ENCODE measurements at places on chromosomes 2 and 18.

DNA sequence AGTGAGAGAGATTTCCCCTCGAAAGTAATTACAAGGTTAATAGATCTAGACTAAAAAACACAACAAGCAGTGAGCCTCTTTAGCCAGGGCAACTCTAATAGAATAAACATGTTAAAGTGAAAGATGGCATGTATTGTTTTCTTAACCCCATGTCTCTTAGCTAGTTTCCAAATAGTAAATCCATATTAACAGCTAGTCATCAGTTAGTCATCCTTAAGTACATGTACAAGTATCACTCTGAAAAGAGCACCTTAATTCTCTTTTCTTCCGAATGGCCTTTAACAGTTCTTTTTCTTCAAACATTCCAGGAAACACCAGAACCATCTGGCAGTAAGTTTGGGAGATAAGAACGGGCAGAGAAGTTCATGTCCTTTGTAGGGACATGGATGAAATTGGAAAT, 1480.0 kb downstream of the LRP1B start:
- DNase-seq: no peak

DNA sequence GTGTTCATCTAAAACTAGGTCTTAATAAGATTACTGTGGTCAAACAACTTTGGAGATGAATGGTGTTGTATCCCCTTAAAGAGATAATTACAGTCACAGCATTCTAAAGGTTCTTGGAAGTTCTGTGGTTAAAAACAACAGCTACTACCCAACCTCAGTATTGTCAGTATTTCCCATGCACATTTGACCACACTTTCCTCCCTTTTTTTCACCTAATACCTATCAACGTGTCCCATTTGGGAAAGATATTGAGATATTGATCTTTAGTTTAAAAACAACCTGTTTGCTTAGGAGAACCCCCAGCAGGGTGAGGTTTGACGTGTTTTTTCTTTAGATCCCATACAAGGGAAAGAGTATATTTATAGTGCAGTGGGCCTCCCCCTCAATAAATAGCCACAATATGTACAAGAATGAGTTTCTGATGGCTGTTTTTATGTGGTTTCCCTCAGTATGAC, 65.6 kb downstream of the WDR7 start:
- DNase-seq: no peak

DNA sequence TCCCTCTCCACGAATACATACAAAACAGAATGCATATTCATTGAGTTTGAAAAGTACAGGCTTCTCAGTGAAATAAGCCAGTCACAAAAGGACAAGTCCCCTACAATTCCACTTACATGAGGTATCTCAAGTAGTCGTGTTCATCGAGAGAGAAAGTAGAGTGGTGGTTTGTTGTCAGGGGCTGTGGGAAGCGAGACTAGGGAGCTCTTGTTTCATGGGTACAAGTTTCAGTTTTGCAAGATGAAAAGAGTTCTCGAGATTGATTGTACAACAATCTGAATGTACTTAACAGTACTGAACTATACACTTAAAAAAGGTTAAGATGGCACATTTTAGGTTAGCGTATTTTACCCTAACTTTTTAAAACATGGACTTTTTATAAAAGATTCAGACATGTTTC, 71.5 kb upstream of the TTC39C start:
- DNase-seq: no peak

DNA sequence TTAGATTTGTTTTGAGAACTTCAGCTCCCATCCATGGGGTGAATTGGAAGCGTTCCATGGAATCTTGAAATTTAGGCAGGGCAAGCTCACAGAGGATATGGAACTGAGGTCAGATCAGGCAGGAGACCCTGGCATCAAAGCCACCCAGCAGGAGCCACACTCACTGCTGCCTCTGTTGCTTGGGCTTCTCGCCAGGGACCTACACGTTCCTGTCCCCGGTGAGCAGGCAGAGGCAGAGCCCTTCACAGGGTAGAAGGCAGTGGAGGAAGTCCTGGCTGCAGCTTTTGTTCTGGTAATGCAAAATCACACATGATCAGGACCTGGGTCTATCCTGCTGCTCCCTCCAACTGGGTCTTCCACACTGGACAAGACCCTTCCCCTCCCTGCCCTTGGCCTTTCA, 42.1 kb downstream of the CAPN13 start:
- no peak for DNase-seq

- no peak for DNase-seq
Observed at GRCh38 chr2:168948621-168949212, 47.6 kb downstream of the G6PC2 start.

GRCh38 chr18:10139783-10140410, 226.1 kb downstream of the VAPA start:
- DNase-seq: no peak

DNA sequence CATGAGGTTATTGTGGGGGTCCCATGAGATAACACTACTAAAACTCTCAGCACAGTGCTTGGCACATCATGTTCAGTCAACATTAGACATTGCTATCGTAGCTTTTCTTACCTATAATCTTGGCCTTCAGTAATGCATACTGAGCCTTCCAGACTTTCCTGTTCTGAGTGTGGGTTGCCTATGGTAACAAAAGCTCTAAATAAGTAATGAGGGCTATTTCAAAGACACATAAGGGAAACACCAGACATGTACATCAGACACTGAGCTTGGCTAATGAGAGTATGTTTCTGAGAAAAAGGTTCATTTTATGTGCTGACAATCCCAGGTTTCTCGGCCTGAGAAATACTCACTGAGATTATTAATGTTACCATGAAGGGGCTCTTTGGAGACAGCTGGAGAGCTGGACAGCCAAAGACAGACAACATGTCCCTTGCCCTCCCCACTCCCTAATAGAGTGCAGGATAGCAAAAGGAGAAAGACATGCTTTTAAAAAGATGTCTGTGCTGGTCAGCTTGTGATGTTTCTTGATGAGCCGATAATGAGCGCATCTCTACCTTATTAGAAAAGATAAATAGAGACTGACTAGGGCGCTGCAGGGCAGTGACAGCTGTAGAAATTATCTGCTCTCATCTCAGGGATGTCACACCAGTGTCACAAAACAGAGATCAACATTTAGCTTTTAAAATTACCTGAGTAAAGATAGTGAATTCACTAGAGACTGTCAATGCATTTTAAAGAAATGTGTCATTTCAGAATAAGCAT, 25.4 kb downstream of the POLE4 start:
- DNase-seq: no peak

DNA sequence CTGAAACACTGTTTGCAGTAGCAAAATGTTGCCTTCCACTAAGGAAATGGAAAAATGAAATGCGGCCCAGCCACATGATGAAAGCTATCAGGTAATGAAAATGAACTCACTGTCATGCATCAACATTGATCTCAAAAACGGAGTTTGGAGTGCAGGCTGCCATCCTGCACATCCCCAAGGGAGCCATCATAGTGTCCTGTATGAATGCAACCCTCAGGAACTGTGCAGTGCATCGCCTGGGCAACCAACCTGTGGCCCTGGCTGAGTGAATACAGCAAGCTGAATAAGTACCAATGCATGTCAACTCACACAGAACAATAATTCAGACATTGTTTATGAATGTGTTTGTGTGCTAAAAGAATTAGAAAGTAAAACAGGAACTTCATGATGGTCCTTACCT, 23.1 kb upstream of the TXNDC2 start:
- no peak for DNase-seq

DNA sequence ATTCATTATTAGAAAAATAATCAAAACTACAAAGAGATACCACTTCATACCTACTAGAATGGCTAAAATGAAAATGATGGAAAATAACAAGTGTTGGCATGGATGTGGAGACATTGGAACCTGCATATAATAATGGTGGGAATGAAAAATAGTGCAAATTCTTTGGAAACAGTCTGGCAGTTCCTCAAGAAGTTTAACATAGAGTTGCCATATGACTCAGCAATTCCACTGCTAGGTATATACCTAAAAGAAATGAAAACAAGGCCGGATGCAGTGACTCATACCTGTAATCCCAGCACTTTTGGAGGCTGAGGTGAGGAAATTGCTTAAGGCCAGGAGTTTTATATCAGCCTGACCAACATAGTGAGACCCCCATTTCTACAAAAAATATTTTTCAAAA, 41.6 kb upstream of the ACYP2 start:
- no peak for DNase-seq

DNA sequence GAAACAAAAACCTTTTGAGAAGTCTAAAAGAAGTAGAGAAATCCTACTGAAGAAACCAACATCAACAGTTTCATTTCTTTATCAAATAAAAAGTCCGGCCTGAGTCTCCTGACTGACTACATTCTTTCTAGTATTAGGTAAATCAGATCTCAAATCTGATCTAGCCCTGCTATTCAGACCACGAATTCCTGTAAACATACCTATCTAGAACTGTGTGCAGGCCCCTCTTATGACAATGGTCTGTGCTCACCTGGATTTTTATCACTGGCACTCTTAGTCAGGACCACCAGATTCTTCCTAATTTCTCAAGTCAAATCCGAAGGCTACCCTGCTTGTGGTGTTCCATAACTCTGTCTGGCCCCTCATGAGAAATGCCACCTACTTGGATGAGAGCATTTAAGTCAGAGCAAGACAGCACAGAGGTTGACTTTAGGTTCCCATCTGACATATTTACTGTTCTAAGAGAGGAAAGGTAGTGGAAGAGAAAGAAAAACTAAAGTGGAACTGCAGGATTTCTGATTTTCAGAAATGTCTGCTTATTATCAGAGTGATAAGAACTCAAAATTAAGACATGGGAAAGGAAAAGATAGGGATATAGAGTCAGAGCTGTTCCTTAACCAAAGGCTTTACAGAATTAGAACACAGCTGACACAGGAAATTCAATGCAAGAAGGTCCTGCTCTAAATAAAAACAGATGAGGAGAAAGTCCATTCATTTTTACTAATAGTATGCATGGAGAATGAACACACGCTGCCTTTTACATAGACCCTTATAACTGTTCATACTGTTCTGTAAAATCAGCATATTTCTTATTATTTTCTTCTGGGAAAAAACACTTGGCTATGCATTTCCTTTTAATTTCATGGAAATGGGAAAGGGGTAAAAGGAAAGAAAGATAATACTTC, 56.5 kb downstream of the SLC8A1 start:
- DNase-seq: no peak

- DNase-seq: no peak
Observed at GRCh38 chr2:233820774-233821105, 33.6 kb downstream of the HJURP start.

DNA sequence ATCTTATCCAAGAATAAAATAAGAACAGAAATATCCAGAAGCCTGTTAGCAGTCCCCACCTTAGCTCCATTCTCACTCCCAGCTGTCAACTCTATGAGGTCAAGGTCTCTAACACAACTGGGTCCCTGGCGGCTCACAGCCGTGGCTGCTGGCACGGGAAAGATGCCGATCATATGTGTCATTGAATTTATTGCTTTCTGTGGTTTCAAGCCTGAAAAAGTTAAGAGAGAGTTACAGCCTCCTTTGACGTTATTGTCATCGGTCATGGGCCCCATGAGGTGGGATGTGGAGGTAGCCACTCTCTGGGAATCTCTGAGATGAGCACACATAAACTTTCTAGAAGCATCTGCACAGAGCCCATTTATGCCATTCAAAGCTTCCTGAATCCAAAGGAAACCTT, 28.7 kb upstream of the CABLES1 start:
- DNase-seq: no peak

DNA sequence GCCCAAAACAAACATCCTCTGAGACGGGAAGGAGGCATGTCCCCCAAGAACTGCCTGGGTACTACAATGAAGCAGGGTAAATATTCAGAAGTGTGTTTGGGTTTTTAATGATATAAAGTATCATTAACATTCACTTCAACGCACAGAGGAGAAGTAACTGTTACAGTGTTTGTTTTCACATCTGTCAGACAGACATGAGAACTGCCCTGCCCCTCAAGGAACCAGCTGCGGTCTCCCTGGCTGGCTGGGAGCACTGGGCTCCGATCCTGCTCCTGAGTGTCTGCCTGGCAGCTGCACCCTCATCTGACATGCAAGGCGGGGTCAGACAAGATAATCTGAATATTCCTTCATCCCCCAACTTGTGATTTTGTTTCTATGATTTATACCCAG, 75.6 kb downstream of the MBP start:
- no peak for DNase-seq

GRCh38 chr2:227826563-227826962, 12.9 kb downstream of the CCL20 start:
- DNase-seq: no peak

GRCh38 chr2:135557530-135557929, 26.2 kb downstream of the R3HDM1 start:
- DNase-seq: no peak

DNA sequence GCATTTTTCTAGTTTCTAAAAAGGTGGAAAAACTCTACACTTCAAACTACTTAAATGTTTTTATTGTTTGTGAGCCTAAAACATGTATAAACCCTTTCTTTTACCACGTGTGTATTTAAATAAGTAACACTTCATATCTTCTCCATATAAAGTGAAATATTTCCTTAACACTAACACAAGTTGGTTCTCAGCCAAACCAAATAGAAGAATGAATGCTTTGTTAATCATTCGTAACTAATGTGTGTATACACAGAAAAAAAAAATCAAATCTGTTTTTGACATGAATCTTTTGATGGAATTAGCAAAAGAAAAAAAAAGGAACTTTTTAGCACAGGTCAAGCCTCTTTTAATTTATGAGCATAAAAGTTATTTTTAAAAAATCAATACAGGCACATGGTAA, 89.3 kb downstream of the EHBP1 start:
- DNase-seq: no peak

DNA sequence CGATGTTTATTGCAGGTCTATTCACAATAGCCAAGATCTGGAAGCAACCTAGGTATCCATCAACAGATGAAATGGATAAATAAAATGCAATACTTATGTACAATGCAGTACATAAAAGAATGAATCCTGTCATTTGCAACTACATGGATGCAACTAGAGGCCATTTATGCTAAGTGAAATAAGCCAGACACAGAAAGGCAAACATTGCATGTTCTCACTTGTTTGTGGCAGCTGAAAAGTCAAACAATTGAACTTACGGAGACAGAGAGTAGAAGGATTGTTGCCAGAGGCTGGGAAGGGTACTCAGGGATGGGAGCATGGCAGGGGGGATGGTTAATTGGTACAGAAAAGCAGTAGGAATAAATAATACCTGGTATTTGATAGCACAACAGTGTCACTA, 563.9 kb downstream of the TMX3 start:
- no peak for DNase-seq

DNA sequence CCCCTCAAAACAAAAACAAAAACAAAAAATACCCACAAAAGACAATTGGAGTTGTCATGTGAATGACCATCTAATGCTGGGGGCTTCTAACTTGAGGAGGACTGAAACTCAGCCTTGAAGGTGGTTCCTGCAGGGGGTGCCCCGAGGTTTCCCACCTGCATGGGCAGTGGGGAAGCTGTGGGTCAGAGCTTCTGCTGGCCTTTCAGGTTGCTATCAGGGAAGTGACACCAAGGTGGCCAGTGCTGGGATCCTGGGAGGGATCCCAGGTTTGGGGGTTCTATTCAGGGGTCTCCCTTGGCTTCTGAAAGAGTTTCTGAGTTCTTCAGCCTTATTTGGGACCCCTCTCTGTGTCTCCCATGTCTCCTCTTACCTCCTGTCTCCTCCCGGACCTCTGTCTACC, 62.8 kb downstream of the LDLRAD4 start:
- no peak for DNase-seq

- no peak for DNase-seq
Observed at GRCh38 chr2:163709270-163709669, 26.5 kb downstream of the FIGN start.

GRCh38 chr2:109210431-109211200, 81.6 kb downstream of the SH3RF3 start:
- DNase-seq: no peak

Data from SIG-M5 (cell line).